ENCODE measurements at places on chromosomes 4 and X.
A peak's percentile ranks its signal among the peaks of the same experiment; 100 is the strongest.

DNA sequence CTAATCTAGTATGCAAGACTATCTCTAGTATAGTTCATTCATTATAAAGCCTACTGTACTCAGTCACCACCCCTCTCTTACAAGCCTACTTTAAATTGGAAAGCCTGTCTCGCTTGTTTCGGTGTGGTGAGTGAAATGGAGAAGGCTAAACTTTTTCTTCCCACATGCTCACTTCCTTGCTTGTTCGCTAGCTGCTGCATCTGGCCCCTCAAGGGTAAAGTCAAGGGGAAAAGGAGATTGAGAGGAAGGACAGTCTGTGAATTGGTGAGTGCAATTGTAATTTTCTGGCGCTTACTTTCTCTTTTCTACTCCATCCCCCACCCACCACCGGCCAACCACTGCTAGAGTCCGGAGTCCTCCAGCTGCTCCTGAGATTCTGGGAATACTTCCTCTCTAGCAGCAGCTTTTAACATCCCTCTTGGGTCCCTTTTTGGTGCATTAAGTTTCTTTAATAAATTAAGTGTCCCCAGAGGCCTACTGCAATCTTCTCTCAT lies 12.1 kb upstream of the ARAP2 start:
- no peak for DNase-seq

DNA sequence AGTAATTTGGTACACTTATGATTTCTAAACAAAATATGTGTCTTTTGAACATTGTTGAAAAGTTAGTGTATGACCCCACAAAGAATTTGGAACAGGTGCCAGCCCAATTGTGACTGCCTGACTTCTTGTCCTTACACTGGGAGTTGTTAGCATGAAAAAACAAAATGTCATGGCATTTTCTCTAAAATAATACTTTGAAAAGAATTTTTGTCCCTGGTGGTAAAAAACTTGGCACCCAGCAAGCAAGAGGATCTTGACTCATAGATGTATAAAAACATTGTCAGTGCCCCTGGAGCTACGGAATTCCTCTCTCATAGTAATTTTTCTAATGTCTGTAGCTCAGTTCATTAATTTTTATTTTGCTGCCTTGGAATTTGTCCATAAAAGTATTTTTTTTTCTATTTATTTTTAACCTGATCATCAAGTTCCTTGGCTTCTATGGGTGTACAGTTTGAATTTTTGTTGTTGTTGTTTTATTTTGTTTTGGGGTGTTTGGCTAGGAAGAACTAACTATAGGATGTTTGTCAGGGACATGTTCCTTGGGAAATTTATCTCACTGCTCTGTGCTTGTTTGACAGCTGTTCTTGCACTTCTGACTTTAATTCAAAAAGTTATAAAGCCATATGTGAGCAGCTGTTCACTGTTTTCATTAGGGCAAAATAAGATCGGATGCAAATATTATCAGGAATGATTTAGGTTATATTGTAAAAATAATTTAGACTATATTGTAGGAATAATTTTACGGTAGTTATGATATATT lies 95.4 kb upstream of the NUDT6 start:
- no peak for DNase-seq

DNA sequence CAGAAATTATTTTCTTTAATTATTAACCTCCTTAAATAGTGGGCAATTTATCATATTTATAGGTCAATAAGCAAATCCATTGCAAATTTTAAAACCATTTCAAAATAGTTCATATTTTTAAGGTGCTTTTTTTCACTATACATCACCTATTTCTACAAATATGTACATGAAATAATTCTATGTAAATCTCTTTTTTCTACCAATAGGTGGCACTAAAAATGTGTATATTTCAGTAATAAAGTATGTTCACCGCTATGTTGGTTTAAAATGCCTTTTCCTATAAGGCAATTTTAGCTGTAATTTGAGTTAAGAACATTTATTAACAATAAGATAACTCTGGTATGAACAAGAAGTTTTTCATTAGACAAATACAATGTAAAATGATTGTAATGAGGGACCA lies 672.2 kb downstream of the KCTD8 start:
- no peak for DNase-seq

DNA sequence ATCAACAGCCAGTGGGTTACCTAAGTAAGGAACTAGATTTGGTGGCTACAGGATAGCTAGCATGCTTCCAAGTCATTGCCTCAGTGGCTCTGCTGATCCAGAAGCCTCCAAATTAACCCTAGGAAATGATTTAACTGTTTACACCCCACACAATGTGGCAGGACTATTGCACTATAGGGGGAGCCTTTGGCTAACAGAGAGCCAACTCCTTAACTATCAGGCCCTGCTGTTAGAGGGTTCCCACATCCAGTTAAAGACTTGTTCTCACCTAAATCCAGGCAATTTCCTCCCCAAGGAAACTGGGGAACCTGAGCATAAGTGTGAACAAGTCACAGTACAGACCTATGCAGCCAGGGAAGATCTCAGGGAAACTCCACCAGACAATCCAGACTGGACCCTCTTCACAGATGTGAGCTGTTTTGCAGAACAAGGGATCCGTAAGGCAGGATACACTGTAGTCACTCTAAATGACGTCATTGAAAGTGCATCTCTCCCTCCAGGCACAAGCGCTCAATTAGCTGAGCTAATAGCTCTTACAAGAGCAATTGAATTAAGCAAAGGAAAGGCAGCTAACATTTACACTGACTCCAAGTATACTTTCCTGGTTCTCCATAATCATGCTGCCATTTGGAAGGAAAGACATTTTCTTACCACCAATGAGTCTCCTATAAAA lies 185.3 kb upstream of the SPOCK3 start:
- DNase-seq = no peak

DNA sequence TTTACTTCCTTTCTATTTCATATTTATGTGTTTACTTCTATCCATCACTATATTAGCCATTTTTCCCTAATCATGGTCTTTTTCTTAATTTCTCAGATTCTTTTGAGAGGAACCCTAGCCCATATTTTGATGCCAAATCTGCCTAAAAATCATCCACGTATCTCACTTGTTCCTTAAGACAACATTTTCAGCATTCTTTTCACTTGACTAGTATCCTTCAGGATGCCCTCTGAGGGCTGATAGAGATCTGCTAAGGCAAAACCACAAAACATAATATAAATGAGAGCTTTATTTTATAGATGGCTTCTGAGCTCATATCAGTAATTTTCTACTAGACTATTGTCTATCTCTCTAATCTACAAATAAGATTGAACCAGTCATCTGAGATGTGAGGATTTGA lies 341.9 kb downstream of the GPM6A start:
- no peak for DNase-seq

DNA sequence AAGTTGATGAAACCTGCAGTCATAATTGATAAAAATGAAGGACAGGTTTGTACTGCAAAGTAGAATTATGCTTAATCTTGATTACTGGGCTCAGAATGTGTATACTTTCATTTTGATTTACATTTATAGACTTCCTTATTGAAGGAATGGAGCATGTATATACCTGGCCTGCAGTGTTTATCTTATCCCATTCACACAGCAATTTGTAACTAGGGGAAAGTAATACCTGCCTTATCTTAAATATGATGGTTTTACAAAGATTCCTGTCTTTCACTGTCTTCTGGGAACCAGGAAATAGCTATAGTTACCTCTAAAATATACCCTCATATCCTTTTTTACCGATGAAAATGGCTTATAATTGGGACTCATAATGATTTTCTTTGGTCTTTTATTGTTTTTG lies 29.7 kb downstream of the ADD1 start:
- no peak for DNase-seq

GRCh38 chr4:16019649-16020048 lies 56.7 kb upstream of the FGFBP2 start:
- no peak for DNase-seq

- no peak for DNase-seq
Observed at GRCh38 chrX:154710309-154710708, 40.6 kb downstream of the GAB3 start.

- DNase-seq = no peak
Observed at GRCh38 chr4:24601121-24601520, 16.8 kb upstream of the DHX15 start.

GRCh38 chr4:150236626-150237025 lies 158.4 kb downstream of the DCLK2 start:
- no peak for DNase-seq

GRCh38 chr4:20362148-20362547 lies 110.4 kb downstream of the SLIT2 start:
- no peak for DNase-seq

DNA sequence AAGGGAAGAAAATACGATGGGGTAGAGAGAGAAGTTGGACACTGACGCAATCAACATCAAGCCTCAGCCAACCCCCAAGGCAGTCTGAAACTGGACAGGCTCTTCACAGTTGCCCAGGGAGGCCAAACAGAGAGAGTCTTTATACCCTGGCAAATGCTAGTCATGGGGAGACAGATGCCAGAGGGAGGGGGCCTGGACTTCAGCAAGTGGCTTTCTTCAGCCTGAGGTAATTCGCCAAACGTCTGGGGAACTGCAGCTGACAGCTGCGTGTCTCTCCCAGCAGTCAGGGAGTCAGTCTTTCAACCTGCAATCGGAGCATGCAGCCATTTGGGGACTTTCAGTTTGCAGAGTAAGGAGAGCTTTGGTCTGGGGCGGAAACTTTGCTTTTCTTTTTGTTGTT lies 521.6 kb downstream of the TRIML1 start:
- DNase-seq = no peak

GRCh38 chr4:23773884-23774636 lies 115.8 kb downstream of the PPARGC1A start:
- DNase-seq = no peak

DNA sequence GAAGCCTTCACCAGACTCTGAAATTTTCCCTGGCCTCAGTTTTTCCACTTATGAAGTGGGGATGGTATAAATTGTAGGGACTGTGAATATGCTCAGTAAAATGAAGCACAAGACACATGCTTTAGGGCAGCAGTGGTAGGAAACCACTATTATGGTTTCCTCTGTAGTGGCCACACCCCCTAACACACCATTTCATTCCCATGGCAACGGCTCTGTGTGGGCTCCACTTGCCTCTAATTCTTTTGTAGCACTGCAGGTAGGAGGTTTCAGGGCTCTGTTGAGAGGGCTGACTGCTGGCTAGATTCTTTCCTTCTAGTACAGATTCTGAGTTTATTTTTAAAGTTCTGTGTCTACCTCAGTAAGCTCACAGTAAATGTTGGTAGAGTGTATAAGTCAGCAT lies 3.5 kb upstream of the VMA21 start:
- DNase-seq = no peak

- no peak for DNase-seq
Observed at GRCh38 chr4:111793433-111794091, 351.7 kb upstream of the FAM241A start.

- DNase-seq = no peak
Observed at GRCh38 chr4:20095805-20096541, 155.7 kb upstream of the SLIT2 start.

- peak; percentile 100 for DNase-seq
Observed at GRCh38 chr4:7043284-7044136, at the start of gene TADA2B. TADA2B (plus strand) TSS chr4:7043372; CDS start chr4:7043580, 208 bp downstream.

DNA sequence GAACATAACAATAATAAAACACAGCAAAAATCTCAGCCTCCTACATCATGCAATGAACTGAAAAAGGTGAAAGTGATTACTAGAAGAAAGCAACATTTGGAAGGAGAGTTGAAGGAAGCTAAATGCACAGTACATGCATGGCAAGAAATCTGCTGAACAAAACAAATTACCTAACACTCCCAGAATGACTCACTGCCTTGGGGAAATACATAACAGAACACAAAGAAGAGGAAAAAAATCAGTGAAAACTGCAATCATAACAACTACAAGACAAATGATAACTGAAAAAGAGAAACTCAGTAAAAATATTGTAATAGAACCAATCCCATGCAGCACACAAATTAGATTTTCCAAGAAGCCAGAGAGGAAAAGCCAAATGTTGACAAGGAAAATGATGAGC lies 1513.2 kb downstream of the ARAP2 start:
- no peak for DNase-seq

- DNase-seq = no peak
Observed at GRCh38 chrX:72021975-72022374, 109.7 kb downstream of the RTL5 start.

DNA sequence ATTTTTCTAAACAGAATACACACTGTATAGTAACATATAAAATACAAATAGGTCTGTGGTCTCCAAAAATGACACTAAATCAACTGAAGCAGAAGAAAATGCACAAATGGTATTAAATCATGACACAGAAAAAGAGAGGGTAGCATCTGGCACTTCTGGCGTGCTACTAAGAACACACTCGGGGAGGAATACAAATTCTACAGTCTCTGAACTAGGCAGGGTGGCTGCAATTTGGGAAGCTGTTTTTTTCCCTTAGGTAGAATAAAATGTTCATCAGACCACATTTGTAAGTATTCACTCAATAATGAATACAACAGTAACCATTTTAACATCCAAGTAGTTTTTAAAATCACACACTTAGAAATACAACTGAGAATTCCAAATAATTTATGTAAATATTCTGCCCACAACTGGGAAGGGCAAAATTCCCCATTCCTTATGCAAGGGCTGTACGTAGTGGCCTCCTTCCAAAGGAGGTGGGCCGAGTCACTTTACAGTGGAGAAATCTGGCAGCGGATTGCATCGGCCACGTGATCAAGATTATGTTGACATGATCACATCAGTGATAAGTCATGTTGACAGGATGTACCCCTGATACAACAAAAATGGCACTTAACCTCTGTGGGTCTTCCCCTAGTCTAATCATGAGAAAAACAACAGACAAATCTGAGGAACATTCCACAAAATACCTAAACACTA lies 101.1 kb downstream of the TSPAN5 start:
- no peak for DNase-seq

- peak; percentile 42 for DNase-seq
Observed at GRCh38 chr4:46270986-46271596, 118.8 kb downstream of the GABRA2 start.

DNA sequence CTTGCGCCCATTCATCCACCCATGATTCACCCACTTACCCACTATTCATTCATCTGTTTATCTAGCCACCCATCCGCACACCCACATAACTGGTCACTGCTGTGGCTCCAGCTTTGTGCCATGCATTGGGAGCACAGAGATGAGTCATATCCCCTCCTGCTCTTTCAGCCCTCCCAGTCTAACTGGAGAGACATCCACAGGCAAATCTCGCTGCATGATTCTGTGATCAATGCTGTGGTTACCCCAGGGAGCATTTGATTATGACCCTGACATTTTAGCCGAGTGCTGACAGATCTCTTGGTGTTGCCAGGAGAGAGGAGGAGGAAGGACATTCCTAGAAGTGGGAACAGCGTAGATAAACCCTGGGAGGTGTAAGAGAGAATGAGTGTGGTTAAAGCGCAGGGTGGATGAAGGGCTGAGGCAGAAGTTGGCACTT lies 10.4 kb upstream of the PORCN start:
- no peak for DNase-seq
